Effector memory CD8-positive, alpha-beta T cell (primary cell): ENCODE measurements at places on chromosomes 2 and 18.

DNA sequence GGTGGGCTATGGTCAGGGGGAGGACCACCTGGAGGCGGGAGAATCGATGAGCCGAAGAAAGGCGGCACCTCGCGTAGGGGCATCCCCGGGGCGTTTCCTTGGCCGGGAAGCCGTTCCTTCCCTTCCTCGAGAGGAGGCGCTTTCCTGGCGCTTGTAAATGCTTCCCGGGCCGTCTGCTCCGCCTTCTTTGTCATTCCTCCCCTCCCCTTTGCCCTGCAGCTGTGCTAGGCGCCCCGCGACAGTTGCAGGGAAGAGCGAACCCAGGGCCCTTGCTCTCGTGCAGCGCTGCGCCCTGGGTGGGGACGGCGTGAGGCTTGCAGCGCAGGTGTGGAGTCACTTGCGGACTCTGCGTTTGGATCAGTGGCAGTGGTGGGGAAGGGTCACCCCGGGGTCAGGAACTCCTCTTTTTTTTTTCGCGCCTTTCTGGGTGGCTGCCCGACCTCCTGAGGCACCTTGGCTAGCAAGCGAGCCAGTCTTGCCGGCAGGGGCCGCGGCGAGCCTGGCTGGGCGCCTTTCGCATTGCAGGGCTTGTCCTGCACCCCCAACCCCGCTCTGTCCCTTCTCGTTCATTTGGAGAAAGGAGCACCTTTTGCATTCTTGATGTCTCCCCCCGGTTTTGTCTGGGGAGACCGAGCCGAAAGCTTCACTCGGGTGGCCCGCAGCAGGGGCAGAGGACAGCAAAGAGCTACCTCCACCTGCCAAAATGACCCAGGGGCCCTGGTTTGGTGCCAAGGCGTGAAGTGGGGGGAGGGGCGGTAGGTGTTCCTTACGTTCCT lies 858 bp downstream of the KCNS3 start:
- no peak for DNase-seq

GRCh38 chr2:85997017-85997970 lies 108.4 kb downstream of the POLR1A start:
- no peak for DNase-seq

DNA sequence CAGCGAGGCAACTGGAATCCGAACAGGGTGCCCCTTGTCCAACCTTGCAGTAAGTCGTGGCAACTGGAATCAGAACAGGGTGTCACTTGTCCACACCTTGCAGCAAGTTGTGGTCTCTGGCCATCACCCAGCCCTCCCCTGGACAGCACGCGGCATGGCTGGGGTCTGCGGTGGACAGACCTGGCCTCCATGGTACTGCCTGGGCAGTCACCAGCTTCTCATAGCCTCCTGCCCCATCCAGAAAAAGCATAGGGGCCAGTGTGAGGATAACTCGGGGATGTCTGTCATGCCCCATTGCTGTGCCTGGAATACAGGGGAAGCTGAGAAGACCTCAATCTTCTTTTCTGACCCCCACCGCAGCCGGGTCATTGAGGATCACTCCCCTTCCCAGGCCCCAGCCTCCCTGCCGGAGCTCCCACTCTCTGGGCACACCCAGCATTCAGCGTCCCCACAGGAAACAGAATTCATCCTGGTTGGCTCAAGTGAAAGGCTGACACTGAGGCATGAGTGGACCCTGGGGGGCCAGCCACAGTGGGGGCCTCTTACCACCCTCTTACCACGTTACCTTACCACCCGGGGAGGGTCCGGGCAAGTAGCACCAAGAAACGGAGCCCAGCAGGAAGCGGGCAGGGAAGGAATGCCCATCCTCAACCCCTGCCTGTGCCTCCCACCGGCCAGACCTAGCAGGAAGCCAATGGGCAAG lies 68.0 kb upstream of the RAB6C start:
- DNase-seq: no peak

- DNase-seq: no peak
Measured at GRCh38 chr2:65198737-65199136, 28.9 kb upstream of the ACTR2 start.

DNA sequence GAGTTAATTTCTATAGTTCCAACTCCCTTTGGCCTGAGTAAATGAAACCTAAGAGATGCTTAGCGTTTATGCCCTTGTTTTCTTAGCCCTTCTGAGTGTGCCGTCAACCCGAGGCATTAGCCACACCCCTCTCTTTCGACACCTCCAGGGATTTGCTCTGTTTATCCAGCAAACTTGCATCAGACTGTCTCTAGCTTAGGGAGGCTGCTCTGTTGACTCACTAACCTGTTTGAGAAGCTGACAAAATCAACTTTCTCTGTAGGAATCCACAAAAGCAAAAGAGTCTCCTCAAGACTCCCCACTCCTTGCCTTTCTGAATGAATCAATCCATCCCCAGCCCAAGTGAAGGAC lies 317.6 kb downstream of the TNS1 start:
- no peak for DNase-seq

GRCh38 chr2:10781746-10782145 lies 30.8 kb downstream of the PDIA6 start:
- no peak for DNase-seq

DNA sequence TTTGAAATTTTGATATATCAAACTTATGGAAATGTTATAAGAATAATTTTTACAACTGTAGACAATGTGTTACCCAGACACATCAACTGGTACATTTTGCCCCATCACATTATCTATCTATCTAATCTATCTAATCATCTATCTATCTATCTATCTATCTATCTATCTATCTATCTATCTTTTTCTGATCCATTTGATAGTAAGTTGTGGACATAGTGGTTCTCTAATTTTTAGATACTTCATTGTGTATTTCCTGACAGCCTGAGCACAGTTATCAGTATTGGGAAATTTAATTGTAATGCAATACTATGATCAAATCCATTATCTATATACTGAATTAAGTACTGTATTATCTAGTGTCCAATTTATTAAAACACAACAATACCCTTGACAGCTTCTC lies 42.0 kb upstream of the TMEM18 start:
- DNase-seq: no peak

DNA sequence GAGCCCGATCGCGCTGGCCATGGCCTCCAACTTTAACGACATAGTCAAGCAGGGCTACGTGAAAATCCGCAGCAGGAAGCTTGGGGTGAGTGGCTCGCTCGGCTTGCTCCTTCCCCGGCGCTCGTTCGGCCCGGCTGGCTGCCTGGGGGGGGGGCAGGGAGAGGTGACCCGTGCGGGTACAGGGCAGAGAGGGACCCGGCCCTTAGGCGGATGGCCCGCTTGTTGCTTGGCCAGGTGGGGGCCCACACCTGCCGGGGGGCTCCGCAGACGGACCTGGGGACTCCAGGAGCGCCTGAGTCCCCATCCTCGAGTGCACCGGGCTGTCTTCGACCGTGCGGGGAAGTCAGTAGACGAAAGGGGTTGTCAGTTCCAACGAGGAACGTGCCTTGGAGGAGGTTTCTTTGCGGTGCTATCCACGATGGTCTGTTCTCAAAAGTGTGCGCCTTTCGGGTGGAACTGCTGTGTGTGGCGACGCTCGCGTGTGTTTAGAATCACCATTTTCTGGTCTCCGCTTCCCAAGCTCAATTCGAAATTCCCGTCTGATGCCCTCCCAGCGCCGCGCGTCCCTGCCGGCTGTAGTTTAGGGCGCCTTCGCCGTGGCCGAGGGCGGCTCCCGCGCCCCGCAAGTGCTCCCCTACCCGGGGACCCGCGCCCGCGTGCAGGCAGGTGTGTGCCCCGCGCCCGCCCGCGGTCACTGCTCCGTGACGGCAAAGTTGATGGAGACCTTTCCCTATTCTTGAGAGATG lies 711 bp downstream of the DOK6 start:
- no peak for DNase-seq

GRCh38 chr18:64692826-64693225 lies 543.9 kb upstream of the LINC00305 start:
- no peak for DNase-seq

DNA sequence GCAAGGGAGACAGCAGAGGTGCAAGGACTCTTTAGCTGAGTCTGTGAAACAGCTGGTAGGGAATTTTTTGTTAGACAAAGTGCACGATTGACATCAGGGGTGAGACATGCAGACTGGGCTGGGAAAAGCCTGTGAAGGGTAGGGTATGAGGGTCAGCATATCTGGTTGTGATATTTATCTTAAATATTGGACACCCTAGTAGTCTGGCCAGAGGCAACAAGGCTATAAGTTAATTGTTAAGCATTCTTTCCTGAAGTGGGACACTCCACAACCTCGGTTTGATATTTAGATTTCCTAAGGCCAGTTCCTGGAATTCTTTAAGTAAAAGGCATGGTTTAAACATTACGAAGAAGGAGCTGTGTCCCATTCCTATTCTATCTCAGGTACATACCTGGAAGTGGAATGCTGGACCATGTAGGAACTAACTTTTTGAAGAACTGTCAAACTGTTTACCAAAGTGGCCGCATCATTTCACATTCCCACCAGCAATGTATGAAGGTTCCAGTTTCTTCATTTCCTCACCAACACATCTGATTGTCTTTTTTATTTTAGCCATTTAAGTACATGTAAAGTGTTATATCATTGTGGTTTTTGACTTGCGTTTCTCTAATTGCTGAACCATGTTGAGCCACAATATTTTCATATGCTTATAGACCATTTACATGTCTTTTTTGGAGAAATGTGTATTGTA lies 22.5 kb downstream of the EHBP1 start:
- no peak for DNase-seq

DNA sequence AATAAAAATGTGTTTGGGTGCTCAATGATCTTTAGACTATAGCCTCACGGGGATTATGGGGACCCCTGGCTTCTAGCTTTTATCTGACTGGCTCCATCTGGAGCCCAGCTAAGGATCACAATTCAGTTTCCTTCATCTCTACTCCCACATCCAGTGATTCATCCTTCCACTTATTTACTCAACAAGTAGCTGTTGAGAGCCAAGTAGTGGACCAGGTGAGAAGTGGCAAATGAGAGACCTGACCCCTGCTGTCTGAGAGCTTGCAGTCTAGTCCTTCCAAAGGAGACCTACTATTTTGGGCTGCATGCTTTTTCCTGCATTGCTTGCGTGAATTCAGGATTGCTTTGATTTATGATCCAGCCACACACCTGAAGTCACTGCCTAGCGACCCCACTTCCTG lies 10.7 kb upstream of the DSG3 start:
- DNase-seq: no peak

- DNase-seq: no peak
Measured at GRCh38 chr2:171341394-171342066, 92.3 kb downstream of the METTL8 start.

DNA sequence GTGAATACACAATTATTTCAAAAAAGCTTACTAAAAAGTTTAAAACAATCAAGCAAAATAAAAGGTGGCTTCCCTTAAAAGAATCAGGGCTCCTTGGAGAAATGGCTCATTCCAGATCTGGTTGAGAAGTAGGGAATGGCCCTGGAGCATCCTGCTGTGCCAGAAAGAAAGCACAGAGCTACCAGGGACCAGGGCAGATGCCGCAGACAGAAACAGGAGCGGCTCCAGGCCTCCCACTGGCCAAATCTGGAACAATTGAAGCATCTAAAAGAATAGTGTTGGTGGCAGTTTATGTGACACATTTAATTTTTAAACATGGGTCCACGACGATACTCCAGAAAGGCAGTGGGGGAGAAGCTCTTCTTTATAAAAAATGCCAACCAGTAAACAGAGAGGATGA lies 75.5 kb downstream of the GBX2 start:
- DNase-seq: no peak

DNA sequence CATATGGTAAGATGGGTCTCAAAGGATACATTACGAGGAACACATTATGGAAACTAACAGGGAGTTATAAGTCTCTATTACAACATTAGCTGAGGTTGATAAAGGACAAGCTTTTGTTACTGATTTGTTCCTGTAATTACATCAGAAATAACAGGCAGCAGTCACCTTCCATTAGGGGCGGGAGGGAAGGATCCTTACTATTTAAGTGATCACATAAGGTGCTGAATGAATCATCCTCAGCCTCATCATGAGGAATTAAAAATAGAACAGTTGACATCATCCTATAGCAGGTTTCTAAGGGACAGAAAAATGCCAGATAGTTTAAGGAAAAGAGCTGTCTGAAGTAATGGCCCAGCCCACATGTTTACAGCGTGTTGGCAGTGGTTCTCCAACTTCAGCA lies 86.9 kb upstream of the MGAT5 start:
- DNase-seq: no peak

DNA sequence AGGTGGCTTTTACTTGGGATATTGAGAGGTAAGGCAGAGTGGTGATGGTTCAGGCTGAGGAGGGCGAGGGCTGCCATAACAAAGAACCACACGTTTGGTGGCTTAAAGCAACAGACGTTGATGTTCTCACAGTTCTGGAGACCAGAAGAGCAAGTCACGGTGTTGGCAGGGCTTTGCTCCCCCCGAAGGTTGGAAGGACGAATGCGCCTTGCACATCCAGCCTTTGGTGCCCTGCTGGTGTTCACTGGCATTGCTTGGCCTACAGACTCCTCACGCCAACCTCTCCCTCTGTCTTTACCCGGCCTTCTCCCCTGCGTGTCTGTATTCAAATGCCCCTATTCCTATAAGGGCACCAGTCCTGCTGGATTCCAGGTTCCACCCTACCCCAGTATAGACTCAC lies 125.4 kb downstream of the TPO start:
- no peak for DNase-seq

DNA sequence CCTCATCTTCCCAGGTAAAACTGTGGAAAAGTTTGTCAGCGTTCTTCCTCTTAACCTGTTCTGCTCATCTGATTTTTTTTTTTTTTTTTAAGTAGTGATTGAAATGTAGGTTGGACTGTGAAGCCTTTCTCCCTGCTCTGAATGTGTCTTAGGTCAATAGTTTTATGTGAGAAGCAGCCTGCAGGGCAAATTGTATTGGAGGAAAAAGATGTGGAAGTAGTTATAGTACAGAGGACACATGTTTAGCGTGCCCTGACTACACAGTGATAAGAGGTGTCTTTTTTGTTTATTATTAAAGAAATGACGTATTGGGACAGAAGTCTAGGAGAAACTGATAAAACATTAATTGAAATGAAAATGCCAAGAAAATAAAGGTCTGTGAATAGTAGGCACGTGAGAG lies 1.5 kb downstream of the MTA3 start:
- no peak for DNase-seq

- no peak for DNase-seq
Measured at GRCh38 chr2:85772019-85772745, 18.4 kb downstream of the ATOH8 start.

- no peak for DNase-seq
Measured at GRCh38 chr2:150280231-150280630, 207.2 kb downstream of the RND3 start.

- no peak for DNase-seq
Measured at GRCh38 chr2:178191511-178191910, 2.8 kb upstream of the OSBPL6 start.

DNA sequence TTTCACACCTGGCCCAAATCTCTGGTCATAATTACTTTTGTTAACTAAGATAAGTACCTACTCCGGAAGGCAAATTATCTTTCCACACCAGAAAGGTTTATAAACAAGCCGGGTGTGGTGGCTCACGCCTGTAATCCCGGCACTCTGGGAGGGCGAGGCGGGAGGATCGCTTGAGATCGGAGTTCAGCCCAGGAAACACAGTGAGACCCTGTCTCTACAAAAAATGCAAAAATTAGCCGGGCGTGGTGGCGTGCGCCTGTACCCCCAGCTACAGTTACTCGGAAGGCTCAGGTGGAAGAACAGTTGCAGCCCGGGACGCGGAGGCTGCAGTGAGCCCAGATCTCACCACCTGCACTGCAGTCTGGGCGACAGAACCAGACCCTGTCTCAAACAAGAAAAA lies 2.1 kb downstream of the PUM2 start:
- DNase-seq: no peak

- DNase-seq: no peak
Measured at GRCh38 chr2:178277741-178278197, 83.5 kb downstream of the OSBPL6 start.

GRCh38 chr2:157173740-157174184 lies 83.7 kb upstream of the GALNT5 start:
- DNase-seq: no peak

- DNase-seq: no peak
Measured at GRCh38 chr18:36503477-36503876, 206.0 kb downstream of the FHOD3 start.
